ENCODE measurements at places on chromosomes 4 and X.

GRCh38 chrX:16897445-16897844 is 27.3 kb upstream of the RBBP7 start:
- DNase-seq, result no peak

DNA sequence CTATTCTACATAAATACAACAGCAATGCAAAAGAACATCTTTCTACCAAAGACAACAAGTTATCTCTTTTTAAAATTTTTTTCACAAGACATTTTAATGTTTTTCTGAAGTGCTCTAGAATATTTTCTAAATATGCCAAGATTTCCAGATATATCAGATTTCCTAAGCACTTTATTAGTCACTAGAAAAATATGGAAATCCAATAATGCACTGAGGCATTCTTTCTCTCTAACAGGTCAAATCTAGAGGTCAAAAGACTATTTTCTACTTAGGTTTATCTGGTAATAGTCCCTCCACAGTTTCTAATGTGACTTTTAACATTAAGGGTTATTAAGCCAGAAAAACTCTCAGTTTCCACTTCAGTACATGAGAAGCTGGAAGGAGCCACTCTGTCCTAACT is 1041.2 kb upstream of the INTU start:
- no peak for DNase-seq

DNA sequence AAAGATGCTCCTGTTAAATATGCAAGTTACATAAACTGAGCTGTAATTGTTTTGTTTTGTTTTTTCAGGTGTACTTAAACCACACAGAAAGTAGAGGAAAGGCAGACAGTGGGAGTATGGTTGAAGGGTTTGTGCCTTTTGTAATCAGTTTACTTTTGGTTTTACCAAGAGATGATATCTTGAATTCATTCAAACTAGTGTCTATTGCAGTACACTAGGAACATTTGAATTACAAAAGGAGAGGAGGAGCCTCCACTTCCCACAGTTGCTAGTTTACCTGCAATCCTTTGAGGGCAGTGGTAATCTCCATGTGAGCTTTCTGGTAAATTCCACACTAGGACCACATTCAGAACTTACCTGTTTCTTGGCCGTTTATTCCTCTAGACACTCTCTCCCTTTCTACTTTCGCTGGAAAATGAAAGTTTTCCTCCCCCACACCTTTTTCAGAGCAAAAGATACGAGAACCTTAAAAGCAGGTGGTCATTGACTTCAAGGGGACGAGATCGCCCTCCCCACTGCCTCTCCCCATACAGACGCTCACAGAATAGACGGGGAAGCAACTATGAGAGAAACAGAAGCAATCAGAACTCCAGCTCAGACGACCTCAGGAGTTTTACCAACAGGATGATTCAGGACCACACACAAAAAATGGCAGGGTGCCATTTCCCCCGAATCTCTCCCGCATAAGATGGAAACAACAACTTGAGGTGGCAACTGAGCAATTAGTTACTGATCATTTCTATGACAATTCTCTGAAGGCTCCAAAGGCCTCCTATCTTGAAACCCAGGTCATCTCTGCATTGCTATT is 3.3 kb downstream of the RBM47 start:
- no peak for DNase-seq

DNA sequence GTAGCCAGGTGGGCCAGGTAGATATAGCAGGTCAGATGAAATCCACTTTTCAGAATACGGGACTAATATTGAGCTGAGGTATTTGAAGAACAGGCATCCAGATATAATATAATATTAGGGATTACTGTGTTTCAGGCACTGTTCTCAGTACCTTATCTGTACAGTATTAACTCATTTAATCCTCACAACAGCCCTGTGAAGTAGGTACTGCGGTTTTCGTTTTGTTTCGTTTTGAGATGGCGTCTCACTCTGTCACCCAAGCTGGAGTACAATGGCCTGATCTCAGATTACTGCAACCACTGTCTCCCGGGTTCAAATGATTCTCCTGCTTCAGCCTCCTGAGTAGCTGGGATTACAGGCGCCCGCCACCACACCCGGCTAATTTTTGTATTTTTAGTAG is 129.6 kb downstream of the IL1RAPL2 start:
- DNase-seq, result no peak

GRCh38 chr4:46717950-46718349 is 191.1 kb downstream of the COX7B2 start:
- no peak for DNase-seq

DNA sequence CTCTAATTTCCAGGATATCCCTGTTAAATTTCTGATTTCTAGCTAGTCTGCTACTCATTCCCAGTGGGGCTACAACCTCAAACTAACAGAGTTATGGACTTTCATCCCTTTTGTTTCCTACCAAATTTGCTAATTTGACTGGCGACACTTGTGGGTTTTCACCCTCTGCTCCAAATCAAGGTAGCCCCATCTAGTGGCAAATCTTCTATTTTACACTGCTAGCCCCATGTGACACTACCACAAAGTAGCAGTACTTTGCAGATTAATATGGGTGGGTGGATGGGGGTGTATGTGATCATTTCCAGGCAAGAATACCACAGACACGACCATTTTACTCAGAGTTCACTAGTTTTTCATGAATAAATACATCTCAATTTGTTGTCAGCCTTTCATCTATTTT is 150.3 kb downstream of the MSL3 start:
- DNase-seq, result no peak

DNA sequence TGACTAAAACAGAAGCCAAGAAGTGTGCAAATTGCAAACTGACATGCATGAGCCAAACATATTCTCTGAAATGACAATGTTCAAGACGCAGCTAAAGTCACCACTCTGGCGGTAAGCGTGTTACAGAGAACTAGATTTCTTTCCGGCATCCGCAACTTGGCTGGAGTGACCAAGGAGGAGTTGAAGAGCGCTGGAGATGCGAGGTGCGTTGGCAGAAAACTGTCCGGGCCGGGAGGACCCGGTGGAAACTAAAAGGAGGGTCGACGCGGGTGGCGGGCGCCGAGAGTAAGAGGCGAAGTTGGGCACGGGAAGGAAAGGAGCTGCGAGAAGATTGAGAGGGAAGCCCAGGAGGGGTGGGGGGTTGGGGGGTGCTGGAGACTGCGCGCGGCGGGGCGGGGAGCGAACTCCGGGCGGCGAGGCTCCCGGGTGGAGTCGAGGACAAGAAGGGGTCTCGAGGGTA is 807 bp downstream of the SEL1L3 start:
- DNase-seq, result no peak

- DNase-seq, result no peak
Measured at GRCh38 chr4:21569638-21570037, 378.9 kb downstream of the KCNIP4 start.

DNA sequence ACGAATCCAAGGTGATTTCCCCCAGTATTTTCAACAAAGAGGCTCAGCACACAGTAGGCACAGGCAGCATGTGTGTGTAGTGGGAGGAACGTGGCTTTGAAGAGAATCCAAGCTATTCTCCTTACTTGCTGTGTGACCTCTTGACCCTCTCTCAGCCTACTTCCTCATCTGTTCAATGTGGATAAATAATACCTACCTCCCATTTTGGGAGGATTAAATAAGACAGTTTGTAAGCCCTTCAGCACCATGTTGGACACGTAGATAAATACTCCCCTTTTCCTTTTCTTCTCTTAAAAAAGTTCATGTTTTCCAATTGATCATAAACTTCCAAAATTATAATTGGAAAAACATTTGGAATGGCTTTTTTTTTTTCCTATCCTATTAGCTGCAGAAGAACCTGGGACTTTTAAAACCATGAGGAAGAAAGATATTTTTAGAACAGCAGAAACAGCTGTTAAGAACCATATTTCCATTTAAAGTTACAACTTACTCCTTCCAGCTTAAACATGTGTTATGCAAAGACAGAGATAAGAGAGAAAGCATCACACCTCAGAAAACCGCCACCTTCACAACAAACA is 56.1 kb upstream of the TMEM131L start:
- no peak for DNase-seq

DNA sequence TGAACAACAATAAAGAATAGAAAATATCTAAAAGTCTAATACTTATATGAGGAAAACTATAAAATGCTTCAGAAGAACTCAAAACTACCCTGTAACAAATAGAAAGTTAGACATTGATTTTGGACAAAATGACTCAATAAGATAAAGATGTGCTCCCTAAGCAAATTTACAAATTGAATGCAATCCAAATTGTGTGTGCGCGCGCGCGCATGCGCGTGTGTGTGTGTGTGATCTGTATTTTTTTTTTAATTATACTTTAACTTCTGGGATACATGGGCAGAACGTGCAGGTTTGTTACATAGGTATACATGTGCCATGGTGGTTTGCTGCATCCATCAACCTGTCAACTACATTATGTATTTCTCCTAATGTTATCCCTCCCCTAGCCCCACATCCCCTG is 320.8 kb upstream of the INTU start:
- DNase-seq, result no peak

- no peak for DNase-seq
Measured at GRCh38 chrX:20224814-20225487, 41.8 kb downstream of the RPS6KA3 start.

DNA sequence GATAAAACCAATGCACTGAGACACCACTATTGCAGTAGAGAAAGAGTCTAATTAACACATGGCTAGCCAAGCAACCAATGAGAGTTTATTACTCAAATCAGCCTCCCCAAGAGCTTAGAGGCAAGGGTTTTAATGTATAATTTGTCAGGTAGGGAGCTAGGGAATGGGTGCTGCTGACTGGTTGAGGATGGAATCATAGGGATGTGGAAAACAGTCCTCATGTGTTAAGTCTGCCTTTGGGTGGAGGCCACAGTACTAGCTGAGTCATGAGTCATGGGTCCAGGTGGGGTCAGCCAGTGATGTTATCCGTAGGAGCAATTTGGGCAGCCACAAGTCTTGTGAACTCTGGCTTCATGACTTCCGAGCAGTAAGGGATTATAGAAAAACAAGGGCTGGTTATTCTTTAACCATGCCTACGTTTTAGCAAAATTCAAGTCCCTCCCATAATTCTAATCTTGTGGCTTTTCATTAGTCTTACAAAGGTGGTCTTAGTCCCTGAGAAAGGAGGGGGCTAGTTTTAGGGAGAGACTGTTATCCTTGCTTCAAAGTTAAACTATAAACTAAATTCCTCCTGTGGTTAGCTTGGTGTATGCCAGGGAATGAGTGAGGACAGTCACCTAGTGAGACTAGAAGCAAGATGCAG is 25.1 kb upstream of the PLAC8 start:
- no peak for DNase-seq

GRCh38 chr4:146379744-146380143 is 142.0 kb downstream of the SLC10A7 start:
- no peak for DNase-seq

- DNase-seq, result no peak
Measured at GRCh38 chr4:16807355-16807754, 91.1 kb downstream of the LDB2 start.

DNA sequence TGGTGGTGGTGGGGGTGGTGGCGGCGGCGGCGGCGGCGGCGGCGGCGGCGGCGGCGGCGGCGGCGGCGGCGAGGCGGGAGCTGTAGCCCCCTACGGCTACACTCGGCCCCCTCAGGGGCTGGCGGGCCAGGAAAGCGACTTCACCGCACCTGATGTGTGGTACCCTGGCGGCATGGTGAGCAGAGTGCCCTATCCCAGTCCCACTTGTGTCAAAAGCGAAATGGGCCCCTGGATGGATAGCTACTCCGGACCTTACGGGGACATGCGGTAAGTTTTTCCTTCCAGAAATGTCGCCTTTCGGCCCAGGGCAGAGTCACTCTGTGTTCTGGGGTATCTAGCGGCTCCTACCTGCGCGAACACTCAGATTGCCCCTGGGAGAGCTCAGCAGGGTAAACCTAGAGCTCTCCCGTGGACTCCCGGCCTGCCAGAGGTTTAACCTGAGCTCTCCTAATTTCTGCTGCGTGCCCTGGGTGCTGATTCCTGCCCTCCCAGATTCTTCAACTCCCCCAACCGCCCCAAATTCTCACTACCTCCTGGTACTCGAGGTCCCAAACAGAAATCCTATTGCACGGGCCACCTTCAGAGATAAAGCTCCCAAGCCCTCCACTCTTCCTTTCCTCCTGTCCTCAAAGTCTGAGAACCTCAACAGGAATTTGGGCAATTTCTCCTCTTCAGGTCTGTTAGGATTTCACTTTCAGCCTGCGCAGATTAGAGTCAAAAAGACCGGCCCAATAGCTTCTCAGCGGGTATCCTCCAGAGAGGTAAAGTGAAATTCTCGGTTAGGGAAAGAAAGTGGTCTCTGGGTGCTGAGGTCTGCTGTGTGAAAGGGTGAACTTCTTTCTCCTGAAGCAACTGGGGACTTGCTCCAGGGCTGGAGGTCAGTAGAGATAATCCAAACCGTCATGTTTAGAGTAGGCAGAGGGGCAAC is 2.9 kb downstream of the AR start:
- no peak for DNase-seq

Measured in AG09309 (cell line).